ENCODE measurements at places on chromosomes 1 and 21.

- DNase-seq: no peak
Observed at GRCh38 chr1:168473126-168473525, 70.7 kb downstream of the XCL2 start.

DNA sequence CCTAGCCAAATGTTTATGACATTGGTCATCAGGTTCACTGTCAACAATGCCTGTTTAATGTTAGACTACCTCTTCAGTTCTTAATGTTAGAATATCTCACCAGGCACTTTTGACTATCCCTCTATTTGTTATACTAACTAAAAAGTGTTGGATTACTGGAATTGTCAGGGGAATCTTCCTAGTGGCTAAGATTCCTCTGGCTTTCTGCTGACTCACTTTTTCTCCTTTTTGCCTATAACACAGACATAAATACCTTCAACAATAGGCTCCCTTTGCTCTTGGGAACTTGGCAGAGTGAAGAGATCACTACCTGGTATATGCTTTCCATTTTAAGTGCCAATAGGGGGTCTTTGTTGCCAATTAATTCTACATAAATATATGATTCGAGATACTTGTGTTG lies 68.5 kb downstream of the TMEM200B start:
- no peak for DNase-seq

DNA sequence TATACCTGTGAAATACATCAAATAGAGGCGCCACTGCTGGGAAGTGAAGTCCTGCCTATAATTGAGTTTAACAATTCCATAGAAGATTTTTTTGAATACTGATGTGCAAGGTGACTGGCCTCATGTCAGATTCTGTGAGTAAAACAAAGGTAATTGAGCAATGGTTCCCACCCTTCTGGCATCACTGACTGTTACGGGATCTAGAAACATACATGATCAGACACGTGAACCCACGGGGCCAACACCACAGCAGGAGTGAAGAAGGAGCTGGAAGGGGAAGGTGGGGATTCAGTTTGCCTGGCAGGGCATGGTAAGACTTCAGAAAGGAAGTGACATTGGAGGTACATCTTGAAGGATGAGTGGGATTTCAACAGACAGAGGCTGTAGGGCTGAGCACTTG lies 270.2 kb downstream of the DISC1 start:
- DNase-seq: no peak

- DNase-seq: no peak
Observed at GRCh38 chr21:33024201-33025103, 1.3 kb upstream of the OLIG2 start.

- no peak for DNase-seq
Observed at GRCh38 chr1:100130552-100131077, 2.1 kb downstream of the SASS6 start.

DNA sequence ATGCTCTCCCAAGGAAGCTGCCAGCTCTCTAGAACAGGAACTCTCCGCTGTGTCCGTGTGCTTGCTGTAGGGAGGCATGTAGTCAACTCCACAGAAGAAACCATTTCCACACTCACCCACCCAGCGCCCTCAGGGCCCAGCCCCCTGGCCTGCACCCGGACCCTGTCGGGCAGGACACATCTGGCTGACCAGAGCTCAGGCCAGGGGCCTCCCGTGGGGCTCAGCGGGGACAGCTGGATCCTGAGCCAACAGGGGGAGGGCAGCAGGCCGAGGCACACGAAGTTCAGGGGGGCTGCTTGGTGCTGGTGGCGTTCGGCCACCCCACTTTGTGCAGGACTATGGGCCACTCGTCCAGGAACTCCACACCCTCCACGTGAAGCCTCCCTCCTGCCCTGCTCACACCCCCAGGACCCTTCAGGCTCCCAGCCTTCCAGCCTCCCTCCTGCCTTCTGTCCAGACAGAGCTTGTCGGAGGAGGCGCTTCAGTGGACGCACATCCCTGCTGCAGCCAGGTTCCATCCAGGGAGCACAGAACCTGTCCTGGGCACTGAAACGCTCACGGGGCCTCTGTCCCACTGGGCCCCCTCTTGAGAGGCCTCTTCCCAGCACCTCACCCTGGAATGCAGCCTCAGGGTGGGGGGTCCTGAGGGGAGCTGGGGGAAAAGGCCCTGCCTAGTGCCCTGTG lies 15.0 kb upstream of the FAAP20 start:
- DNase-seq: no peak

- DNase-seq: no peak
Observed at GRCh38 chr1:158045639-158046038, 52.2 kb downstream of the KIRREL1 start.

- no peak for DNase-seq
Observed at GRCh38 chr1:38589036-38589435, 270.5 kb downstream of the RRAGC start.

- DNase-seq: no peak
Observed at GRCh38 chr1:215526147-215526845, 40.8 kb upstream of the KCTD3 start.

DNA sequence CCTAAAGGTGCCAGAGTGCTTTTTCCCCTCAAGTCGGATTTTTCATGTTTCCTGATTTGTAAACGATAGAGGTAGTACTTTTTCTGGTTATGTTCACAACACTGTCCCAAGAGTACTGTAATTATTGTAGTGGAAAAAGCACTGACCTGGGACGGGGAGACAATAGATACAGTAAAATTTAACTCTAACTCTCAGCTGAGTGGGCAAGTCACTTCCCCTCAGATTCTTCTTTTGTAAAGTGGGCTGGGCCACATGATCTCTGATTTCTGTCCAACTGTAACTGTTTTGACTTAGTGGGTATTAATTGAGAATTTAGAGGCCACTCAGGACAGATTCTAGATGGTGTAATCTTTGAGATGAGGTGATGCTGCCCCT lies 19.1 kb downstream of the MARCKSL1 start:
- DNase-seq: no peak

DNA sequence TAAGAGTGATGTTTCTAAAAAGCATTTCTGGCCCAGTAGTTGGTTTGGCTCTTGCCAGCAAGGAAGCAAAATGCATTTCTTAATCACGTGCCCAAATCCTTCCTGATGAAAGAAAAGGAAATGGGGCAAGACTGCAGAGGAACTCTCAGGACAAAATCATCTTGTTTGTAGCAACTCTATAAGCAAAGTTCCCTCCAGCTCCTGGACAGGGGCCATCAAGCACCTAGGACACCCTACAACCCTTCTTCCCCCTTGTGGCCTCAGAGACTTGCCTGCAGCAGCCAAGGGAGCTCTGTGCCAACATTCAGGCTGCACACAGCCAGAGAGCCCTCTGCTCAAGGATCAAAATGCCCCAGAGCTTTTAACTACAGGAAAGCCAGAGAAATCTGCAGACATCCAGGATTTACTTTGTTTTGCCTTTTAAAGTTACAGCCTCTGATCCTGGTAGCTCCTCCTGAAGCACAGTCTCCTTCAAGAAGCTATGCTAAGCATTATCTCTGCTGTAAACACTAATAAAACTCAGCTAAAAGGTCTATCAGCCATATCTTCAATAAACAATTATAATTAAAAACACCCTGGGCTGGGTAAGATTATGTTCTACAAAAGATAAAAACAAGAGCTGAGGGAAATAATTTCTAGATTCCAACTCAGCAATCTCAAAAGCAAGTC lies 105.0 kb downstream of the KIAA0319L start:
- no peak for DNase-seq

GRCh38 chr1:33653226-33653625 lies 180.8 kb downstream of the ZSCAN20 start:
- no peak for DNase-seq

DNA sequence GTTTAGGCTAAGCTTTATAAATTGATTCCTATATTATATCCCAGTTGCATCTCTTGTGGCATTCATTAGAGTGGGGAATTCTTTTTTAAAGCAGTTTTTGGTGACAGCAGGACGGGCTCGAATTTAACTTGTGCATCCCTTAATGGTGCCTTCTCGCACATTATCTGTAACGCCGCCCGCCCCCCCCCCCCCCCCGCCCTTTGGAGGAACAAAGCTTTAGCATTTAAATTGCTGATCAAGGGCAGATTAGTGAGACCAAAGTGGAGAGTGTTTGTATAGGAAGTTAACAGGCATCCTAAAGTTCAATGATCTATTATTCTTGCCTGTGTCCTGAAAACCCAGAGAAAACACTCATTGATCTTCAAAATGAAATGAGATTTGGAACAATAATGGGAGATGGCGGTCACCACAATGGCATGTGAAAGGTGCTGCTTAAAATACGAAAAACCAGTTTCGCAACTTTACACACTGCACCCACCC lies 2.2 kb downstream of the LMO4 start:
- DNase-seq: no peak

GRCh38 chr1:187203257-187203656 lies 374.5 kb downstream of the PLA2G4A start:
- DNase-seq: no peak

GRCh38 chr1:152148051-152148450 lies 11.0 kb downstream of the RPTN start:
- DNase-seq: no peak

DNA sequence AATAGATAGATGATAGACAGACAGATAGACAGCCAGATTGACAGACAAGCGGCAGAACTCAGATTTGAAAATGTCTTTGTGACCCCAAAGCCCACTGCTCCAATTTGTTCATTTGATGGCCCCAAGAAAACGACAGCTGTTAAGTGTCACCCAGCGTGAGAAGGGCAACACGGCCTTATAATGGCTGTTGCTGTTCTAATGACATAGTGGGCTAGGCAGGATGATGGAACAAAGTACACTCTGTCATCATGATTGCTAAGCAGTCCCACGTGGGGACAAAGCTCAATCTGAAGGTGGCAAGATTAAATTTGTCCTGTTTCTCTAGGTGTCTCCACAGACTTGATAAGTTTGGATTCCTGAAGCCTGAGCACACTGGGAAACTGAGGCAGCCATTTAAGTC lies 112.9 kb downstream of the DAB1 start:
- no peak for DNase-seq

DNA sequence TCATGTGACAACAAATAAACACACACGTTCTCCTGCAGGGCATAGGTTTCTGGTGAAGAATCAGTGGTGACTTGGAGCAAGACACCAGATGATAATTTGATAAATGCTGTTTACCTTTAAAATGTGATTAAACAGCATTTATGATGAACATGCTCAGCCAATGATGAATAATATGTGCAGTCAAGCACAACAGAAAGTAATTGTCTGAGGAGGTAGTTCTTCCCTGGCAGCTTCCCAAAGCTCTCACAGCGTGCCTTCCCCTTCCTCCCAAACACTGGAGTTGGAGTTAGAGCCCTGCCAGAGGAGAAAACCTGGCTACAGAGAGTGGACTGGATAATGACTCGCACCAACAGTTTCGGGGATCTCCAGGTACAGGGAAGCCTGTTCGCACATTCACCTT lies 463.5 kb downstream of the SMYD3 start:
- DNase-seq: no peak

- DNase-seq: no peak
Observed at GRCh38 chr1:21114431-21114830, 62.3 kb downstream of the EIF4G3 start.

DNA sequence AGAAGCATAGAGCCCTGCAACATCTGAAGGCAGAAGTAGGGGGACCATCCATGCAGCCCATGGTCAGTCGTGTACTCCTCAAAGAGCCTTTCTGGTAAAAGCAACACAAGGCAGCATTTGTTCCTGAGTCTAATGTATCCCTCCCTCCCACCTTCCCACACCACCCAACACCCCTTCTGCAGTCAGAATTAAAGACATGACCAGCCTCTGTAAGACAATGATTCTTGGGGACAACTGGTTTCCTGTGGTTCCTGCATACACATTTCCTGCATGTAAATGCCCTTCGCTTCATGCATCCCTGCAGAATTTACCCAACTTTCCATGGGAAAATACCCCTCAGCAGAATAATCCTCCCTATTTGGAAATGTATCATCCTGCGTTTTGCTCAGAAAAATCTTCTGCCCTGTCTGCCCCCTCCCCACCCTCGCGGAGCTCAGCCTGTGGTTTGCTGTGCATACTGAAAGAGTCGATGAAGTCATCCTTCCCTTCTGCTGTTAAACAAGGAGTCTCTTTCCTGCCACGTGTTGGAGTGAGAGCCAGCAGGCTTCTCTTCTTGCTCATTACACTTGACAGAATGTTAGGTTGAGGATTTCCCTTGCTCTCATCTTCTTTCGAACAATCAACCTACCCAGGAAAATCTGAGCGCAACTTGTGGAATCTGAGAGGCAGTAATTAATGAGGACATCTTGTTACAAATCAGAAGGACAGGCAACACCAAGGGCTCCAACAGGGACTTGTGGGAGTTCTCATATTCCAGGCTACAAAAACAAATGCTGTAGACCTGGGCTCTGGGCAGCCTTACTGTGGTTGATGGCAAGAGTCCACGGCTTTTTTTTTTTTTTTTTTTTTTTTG lies 4.7 kb downstream of the TNN start:
- DNase-seq: peak; percentile 8

GRCh38 chr1:59017501-59018231 lies 233.8 kb upstream of the JUN start:
- no peak for DNase-seq

GRCh38 chr1:229880271-229881170 lies 186.5 kb upstream of the GALNT2 start:
- no peak for DNase-seq

- DNase-seq: no peak
Observed at GRCh38 chr21:45818276-45818903, 163.2 kb upstream of the COL6A1 start.

DNA sequence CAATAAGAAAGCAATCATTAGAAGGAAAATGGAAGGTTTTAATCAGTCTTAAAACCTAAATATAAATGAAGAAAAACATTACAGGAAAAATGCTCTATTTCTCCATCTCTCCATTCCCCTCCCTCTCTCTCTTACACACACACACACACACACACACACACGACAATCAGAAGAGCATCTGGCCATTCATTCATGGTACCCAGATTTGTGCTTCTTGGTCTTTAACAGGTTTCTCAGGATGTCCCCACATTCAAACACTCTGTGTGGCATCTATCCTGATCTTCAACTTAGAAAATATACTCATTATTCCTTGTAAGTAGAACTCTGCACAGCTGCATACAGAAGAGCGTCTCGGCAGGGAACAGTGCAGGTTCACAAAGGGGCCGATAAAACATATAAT lies 779 bp downstream of the LRRC40 start:
- DNase-seq: no peak

- no peak for DNase-seq
Observed at GRCh38 chr1:215104283-215104682, 21.7 kb downstream of the KCNK2 start.

- DNase-seq: no peak
Observed at GRCh38 chr1:154729031-154729442, 121.1 kb upstream of the ADAR start.

DNA sequence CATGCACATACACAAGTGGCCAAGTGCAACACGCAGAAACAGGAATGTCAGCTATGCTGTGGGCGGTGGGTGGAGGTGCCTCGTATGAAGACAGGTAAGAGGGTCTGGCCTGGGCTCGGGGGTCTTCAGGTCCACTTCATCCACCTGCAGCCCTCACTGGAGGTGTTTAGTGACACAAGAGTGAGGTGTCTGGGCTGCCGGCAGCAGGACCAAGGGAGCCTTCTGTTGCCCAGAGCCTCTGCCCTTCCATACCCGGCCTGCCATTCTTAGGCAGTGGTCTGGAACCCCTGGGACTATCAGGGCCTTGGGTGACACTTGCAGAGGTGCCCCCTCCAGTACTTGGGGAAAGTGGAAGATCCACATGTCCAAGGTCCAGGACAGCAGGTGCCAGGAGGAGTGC lies 21.7 kb upstream of the ACTRT2 start:
- no peak for DNase-seq
